Activated CD4-positive, alpha-beta T cell treated with anti-CD3 and anti-CD28 coated beads, Interleukin-10, Interleukin-2, amounts not matched to agents 100 ng/mL and 50 ng/mL, durations not matched to agents 16 hours and 8 hours (primary cell): ENCODE measurements at places on chromosomes 16 and 17.

GRCh38 chr16:89257281-89257731 is 39.8 kb downstream of the ZNF778 start:
- no peak for DNase-seq

DNA sequence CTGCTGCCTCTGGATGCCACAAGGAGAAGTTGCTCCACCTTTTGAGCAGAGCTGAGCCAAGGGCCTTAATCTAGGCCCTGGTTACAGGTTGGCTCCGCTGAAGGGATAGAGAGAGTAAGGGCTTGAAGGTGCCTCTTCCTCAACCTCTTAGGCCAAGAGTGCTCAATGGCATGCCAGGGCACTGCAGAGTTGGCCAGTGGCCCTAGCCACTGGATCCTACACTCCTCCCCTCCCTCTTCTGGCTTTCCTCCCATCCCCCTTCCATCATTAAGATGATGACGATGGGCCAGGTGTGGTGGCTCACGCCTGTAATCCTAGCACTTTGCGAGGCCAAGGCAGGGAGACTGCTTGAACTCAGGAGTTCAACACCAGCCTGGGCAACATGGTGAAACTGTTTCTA is 50.5 kb downstream of the MYO18A start:
- DNase-seq = no peak

DNA sequence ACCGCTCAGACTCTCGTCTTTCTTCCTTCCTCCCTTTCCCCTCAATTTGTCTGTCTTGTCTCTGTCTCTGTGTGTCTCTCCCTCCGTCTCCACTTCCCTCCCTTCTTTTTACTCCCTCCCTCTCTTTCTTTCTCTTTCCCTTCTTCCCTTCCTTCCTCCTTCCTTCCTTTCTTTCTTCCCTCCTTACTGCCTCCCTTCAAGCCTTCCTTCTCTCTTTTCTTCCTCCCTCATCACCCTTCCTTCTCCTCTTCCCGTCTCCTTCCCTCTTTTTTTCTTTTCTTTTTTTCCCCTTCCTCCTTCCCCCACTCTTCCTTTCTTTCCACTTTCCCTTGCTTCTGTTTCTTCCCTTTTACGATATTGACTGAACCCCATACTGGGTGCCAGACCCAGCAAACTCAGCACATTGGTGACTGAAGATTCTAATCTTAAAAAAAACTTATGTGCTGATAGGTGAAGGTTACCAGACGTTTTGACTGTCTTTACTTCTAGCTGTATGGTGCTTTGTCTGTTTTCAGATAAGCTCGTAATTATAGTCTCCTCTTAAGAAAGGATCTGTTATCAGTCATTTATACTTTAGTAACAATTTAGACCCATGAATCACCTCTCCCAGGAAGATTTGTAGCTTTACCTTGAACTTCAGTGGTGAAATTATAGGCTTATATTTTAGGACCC is 481 bp upstream of the BRD7 start:
- DNase-seq = no peak

- DNase-seq = no peak
Measured at GRCh38 chr16:66719246-66719645, 22.7 kb upstream of the CMTM4 start.

DNA sequence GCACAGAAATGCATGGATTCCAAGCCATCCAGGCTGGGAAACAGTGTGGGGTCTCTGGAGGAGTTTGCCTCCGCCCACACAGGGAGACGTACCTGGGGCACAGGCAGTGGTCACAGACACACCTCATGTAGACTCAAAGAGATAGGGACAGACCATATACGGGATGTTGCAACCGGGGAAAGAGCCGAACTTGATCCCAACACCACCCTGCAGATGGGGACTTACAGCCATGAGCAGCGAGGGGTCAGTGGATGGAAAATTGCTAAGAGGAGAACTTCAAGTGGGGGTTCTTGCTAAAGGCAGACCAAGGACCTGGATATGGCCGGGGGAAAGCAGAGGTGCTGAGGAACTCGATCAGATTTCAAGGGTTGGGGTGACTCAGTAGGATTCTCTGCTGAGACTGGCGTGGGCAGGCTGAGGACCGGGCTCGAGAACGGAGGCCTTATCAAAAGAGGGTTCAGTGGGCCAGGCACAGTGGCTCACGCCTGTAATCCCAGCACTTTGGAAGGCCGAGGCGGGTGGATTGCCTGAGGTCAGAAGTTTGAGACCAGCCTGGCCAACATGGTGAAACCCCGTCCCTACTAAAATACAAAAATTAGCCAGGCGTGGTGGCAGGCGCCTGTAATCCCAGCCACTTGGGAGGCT is 12.0 kb upstream of the DNAH17 start:
- no peak for DNase-seq
